ENCODE measurements at places on chromosomes 7 and 10.

DNA sequence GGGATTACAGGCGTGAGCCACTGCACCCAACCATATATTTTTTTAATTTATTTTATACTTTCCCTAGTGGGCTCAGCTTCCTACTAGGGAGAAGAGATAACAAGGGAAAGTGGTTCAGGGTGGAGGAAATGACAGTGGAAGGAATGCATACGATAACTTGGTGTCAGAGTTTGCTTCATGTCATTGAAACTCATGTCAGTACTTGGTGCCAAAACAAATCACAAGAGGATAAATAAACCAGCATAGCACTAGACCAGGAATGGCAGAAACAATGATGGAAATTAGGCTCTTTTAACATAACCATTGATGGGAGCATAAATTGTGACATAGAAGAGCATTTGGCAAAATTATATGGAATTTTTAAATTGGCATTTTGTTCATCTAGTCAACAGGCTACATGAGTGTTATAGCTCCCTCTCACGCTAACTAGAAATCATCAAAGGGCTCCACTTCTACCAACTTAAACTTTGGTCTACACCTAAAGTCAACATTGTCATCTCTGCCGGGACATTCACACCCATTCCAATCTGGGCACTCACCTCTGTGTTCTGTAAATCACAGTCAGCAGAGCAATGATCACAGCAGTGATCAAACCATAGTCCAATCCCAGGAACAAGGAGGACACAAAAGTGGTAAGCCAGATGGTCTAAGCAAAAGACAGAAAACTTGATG lies 41.2 kb downstream of the PSMC2 start:
- no peak for DNase-seq

DNA sequence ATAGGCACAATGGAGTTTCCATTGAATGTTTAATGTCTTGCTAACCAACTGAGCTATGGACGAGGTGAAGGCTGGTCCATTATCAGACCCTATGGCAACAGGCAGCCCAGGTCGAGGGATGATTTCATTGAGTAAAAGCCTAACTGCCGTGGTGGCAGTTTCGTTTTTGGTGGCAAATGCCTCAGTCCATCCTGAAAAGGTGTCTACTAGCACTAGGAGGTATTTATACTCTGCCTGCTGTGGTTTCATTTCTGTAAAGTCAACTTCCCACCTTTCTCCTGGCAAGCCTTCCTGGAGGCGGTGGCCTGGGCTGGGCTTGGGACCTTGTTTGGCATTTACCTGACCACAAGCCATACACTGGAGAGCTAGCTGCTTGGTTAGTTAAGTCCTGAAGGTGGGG lies 75.8 kb downstream of the PRR15 start:
- no peak for DNase-seq

DNA sequence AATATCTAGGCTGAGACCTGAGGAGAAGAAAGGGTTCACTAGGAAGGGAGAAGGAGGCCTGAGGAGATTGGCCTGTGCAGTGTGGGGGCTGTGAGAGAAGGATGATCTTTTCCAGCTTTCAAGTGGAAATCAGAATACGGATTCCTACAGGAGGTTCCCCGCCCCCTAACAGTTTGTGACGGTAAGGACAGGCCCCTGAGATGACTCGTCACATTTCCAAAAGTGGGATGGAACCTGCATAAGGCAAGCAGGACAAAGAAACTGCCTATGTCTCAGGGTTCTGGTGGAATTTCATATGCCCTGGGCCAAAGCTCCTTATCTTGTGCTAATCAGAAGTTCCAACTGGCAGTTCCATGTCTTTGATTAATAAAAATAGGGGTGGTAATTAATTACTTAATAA lies 275.6 kb downstream of the SNX10 start:
- DNase-seq = no peak

DNA sequence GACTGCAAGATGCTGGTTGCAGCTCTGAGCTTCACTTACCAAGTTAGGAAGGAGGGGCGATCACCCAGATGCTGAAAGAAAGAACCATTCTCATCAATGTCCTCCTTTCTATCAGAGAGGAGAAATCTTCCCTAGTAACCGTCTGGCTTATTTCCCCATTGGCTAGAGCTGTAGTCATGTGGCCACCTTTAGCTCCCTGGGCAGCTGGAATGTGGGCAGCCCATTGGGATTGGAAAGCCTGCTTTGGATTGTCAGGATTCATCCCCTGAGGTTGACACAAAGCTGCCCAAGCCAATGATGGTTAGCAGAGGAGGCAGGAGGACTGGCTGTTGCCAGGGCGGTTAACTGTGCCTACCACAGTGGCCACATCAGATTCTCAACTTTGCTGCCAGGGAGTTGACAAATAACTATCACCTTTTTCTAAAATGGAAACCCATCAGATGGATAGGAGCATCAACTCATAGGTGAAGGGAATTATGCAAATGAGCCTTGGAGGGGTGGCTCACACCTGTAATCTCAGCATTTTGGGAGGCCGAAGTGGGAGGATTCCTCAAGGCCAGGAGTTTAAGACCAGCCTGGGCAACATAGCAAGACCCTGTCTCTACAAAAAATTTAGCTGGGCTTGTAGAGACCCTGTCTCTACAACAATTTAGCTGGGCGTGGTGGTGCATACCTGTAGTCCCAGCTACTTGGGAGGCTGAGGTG lies 206.4 kb upstream of the GALNT17 start:
- no peak for DNase-seq

DNA sequence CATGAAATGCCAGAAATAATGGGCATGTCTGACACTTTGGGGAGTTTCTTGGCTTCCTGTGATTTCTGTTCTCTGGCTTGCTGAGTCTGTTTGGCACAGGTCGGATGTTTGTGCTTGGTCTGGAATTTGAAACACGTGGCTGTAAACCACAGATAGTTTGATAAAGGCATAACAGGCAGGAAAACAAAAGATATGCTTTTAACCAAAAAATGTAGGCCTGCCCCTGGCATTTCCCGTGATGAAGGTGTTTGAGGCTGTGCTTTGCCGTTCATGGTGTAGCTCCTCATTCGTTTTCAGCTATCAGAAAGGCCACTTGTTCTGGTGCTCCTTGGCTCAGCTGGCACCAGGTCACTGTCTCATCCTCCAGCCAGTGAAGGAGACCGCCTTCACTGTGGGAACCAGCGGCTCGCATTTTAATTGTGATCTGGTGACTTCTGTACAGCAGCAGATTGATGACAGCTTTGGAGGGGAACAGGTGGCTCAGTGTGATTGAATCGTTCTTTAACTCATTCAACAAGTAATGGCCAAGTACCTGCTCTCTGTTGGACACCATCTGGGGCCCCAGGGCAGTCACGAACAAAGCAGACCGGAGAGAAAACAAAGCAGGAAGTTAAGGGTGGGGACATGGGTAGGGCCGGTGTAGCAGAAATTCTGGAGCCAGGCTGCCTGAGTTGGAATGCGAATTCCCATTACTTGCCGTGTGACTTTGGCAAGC lies 111.5 kb downstream of the CCNY start:
- no peak for DNase-seq

DNA sequence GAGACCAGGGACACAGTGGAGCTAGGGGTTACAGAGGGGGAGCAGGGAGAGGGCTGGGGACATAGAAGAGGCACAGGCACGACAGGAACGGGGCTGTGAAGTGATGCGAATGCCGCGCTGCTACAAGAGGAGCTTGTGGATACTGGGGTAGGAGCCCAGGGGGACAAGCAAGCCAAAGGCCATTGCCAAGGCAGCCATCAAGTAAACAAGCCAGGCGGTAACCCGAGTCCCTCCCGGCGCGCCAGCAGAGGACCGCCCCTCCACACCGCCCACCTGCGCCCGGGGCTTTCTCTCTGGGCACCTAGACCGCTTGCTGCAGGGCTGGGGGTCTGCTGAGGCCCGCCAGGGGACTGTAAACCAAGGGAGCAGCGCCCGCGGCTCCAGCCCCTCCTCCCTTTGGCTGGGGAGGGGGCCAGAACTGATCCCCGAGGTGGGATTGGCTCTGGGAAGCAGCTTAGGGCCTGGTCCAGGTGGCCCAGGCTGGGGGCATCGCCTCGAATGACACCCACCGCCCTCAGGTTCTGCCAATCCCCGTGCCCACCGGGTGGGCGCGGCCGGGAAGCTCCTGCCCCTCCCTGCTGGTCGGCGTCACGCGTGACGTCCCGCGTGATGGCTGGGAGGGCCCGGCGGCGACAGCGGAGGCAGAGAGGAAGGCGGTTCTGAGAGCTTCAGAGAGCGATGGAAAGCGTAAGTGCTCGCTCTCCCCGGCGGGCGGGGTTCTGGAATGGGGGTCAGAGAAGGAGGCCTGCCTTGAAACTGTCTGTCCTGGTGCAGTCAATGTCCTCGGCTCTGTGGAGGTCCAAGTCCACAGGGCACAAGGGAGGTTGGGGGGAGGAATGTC lies 982 bp downstream of the SFXN3 start:
- DNase-seq = peak; percentile 60

DNA sequence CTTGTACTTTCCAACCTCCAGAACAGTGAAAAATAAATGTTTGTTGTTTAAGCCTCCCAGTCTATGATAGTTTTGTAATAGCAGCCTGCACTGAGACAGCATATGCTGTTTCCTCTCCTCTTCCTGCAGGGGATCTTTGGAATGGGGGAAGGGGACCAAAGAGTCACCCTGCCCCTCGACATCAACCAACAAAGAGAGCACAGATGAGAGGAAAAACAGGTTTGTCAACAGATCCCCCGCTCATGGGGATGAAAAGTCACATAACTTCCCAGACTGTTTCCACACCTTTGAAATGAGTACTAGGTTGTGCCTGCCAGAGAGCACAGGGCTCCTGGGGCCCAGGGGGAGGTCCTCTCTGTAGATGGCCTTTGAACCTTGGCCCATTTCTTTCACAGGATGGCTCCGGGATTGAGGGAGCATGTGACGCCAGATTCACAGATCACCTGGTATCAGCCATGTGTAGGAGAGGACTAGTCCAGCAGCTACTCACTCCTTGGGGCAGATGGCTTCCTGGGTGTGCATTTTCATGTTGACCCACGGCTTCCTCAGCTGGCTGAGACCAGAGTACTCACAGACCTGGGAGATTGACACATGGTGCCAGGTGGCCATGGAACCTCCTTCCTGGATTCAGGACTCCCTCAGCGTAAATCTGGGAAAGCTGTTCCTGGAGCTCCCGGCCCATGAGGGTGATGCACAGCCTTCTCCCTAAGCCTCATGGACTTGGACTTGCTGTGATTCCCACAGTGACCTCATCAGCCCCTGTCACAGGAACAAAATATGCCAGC lies 125.6 kb downstream of the CXCL12 start:
- no peak for DNase-seq

GRCh38 chr7:44949303-44949702 lies 29.5 kb downstream of the MYO1G start:
- DNase-seq = no peak

- DNase-seq = no peak
These were observed 48.6 kb downstream of the EXOC4 start for GRCh38 chr7:133301444-133301843.

DNA sequence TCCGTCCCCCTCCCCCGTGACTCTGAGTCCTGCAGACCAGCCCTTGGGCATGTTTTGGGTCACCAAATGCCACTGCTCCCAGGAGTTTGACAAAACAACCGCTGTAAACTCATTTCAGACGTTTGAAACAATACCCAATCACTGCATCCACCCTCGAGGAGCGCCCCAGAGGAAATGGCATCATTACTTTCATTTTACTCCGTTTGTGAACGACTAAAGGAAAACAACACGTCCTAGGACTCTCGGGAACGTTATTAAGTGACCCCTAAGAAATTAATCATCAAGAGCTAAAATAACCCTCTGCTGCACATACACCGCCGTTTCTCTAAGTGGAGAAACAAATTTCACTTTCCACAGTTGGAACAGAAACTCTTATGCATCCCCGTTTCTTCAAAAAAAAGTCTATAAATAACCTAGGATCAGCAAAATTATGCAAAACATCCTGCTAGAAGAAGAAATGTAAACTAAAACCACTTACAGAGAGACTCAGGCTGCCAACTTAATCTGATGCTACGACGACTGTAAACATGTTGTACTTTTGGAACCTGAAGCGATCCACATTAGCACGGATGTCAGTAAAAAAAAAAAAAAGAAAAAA lies 109.9 kb upstream of the EFCAB10 start:
- DNase-seq = no peak

DNA sequence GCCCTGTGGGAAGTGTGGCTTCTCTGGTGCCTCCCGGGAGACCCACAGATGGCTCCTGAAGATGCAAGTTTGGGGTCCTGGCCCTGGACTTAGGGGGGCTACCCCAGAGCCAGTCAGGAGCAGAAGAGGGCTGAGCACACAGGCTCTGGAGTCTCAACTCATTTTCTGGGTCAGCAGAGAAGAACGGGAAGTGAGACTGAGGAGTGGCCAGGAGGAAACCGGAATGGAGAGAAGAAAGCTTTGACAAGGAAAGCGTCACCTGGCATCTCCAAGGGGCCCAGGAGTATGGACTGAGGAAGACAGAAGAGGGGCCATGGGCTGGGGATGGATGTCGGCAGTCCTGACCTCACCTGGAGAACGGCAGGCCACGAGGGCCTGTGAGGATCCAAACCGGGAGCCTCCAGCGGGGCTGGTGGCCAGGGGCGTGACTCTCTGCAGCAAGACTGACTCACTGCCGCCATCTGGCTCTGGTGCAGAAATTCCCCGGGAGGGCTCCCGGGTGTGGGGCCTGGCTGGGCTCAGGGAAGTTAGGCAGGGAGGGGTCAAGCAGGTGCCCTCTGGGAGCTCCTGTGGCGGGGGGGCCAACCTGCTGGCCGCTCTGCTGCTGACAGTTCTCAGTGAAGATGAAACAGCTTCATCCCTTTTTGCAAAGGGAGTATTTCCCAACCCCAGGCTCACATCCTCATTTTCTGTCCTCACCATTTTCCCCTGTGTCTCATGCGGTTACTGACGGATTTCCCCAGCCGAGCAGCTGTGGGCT lies 23.6 kb downstream of the DAGLB start:
- no peak for DNase-seq

GRCh38 chr7:51059504-51060142 lies 257.0 kb downstream of the COBL start:
- DNase-seq = no peak

DNA sequence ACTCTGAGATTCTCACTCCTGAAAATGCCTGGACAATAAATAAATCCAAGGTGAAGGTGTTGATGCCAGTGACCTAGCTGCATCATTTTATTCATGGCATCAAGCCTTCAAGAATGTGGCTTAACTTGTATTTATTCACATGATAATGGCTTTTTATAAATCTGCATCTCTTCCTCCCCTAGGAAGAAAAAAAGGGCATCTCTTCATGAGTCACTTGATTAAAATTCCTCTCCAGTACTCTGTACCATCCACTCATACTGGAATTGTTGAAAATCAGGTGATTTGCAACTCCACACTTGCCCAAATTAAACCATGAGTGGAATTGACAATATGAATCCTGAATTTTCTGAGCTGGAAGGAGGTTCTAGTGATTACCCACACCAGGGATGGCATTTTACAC lies 30.2 kb downstream of the PTPRE start:
- no peak for DNase-seq

DNA sequence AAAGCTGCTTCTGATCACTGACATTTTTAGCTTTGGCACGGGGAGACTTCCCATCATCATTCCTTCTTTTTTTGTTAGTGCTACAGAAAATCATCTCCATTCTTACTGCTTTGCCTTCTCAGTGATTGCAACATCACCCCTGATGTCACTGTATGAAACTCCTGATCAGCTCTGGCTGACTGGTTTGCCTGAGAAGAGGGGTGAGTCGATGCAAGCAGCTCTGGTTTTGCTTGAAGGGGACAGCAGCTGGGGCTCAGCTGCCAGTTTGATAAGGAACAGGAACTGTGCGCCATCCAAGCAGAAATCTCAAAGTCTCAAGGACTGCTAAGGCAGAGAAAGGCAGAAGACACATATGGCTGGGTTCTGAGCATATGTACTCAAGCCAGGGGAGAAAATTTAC lies 808.5 kb upstream of the CELF2 start:
- peak; percentile 5 for DNase-seq
